ENCODE measurements at places on chromosomes 3 and 15. TPM values are rescaled to one million over a fixed set of nuclear protein-coding genes. Genes with fewer than 3 reads are reported as not detected.

SSR3 gene
- 88.0 TPM for total RNA-seq

CHRM5 gene
- not detected for total RNA-seq

FBXO40 gene
- not detected for total RNA-seq

PROS1 gene
- total RNA-seq: 33.3 TPM

SUSD5 gene
- 1.6 TPM for total RNA-seq

FEZF2 gene
- total RNA-seq: not detected

AMT gene
- total RNA-seq: 4.5 TPM

CCDC13 gene
- total RNA-seq: 3.7 TPM

ETFA gene
- 78.6 TPM for total RNA-seq

SLC27A2 gene
- total RNA-seq: 0.97 TPM

PRKCD gene
- total RNA-seq: 63.6 TPM

DNAH12 gene
- 0.39 TPM for total RNA-seq

GP9 gene
- 9.9 TPM for total RNA-seq

TEX55 gene
- not detected for total RNA-seq

MUSTN1 gene
- 2.7 TPM for total RNA-seq

CLDN1 gene
- total RNA-seq: 3.0 TPM

TLR9 gene
- 4.5 TPM for total RNA-seq

C2CD4A gene
- total RNA-seq: not detected
